ENCODE measurements at places on chromosomes 11 and 22.

DNA sequence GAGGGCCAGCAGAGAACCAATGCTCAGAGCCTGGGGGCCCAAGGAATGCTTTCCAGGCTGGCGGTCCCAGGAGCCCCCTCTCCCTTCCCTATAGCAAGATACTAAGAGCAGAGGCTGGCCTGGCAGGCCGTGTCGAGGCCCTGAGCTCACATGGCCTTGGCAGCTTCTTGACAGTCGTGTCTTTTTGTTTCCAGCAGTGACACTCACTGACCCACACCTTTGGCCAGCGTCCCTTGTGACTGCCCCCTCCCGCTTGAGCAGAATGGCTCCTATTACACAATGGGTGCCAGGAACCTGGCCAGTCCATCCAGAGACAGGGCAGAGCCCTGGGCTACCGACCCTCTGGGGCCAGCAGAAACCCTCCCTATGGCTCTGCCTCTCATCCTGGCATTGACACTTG, 6.4 kb upstream of the CCND1 start:
- no peak for DNase-seq

- no peak for DNase-seq
Observed at GRCh38 chr11:57901278-57901677, 122.4 kb upstream of the OR9Q1 start.

GRCh38 chr11:85137597-85137996, 489.5 kb downstream of the DLG2 start:
- DNase-seq: no peak

DNA sequence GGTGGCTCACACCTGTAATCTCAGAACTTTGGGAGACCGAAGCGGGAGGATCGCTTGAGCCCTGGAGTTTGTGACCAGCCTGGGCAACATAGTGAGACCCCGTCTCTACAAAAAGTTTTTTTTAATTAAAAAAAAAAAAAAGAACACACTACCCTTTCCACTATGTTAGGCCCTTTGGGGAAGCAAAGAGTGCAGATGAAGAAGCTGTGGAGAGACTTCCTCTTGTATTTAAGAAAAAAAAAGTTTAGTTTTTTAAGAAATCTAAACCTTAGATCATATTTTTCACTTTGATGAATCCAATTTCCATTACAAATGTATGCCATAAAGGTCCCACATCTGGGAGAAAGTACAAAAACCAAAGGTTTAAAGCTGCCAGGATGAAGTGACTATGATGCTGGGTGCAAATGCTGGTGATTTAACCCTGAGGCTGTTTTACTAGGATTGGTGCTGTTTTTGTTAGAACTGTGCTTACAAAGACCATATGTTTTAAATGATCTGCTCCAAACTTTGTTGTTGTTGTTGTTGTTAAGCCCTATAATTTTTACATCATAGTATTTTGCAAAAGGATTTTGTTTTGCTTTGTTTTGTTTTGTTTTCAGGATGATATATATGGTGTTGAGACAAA, 28.9 kb upstream of the ACER3 start:
- DNase-seq: no peak

GRCh38 chr11:121459413-121460017, 6.7 kb upstream of the SORL1-AS1 start:
- DNase-seq: no peak

- DNase-seq: no peak
Observed at GRCh38 chr22:23404689-23405365, 175.3 kb downstream of the IGLL1 start.

DNA sequence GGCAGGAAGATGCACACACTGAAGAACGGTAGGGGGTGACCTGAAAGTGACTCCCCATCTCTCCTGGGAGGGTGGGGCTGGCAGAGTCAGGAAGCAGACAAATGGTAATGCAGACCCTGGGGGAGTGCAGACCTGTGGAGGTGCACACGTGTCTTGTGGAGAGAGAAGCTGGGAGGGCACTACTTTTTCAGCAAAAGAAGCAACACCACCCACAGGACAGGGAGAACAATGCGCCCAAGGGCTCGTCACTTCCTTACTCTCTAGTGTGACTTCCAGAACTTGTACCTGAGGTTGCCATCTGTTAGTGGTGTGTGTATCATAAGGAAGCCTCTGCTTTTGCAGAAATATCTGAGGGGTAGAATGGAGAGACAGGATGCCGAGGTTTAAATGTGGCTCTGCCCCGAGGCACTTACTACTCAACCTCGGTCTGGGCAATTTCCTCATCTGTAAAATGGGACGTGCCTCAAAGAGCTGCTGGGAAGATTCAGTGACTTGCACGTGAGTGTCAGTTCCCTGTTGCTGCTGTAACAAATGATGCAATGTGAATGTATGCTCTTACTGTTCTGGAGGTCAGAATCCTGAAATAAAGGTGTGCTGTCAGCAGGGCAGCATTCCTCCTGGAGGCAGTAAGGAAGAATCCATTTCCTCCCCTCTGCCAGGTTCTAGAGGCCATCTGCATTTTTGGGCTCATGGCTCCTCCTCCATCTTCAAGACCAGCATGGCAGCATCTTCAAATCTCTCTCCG, 323.4 kb downstream of the SHANK2 start:
- no peak for DNase-seq

GRCh38 chr11:103749158-103749557, 287.3 kb upstream of the DDI1 start:
- DNase-seq: no peak

GRCh38 chr11:69494851-69495250, 13.4 kb downstream of the LINC01488 start:
- no peak for DNase-seq

DNA sequence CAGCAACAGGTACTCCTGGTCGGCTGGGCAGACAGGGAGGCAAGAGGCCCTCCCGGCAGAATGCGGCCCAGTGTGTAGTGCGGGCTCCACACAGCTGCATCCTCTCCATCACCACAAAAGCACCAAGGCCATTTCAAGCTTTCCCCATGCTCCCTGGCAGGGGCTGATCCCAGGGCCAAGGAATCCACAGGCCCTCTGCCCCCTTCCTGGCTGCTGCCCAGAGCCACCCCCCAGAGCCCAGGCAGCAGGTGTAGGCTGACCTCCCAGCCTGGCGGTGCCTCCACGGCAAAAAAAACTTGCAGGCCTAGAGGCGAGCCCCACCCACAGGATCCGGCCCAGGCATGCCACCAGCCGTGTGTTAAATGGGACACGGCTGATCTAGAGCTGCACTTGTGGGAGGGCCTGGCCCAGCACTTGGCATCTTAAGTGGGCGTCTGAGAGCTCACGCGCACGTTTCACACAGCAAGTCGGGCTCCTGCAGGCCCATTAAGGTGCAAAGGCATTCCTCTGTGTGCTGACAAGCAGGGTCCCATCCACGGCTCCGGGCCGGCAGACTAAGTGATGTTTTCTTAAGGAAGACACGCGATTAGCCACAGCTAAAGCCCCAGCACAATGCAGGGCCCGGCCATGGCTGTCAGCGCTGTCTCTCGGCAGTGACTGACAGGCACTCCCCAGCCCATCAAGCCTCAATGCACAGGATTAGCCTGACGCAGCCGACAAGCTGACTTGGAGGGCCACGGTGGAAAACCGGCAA, 19.8 kb upstream of the GNB1L start:
- DNase-seq: no peak

GRCh38 chr22:40975366-40975765, 24.2 kb downstream of the RBX1 start:
- no peak for DNase-seq

DNA sequence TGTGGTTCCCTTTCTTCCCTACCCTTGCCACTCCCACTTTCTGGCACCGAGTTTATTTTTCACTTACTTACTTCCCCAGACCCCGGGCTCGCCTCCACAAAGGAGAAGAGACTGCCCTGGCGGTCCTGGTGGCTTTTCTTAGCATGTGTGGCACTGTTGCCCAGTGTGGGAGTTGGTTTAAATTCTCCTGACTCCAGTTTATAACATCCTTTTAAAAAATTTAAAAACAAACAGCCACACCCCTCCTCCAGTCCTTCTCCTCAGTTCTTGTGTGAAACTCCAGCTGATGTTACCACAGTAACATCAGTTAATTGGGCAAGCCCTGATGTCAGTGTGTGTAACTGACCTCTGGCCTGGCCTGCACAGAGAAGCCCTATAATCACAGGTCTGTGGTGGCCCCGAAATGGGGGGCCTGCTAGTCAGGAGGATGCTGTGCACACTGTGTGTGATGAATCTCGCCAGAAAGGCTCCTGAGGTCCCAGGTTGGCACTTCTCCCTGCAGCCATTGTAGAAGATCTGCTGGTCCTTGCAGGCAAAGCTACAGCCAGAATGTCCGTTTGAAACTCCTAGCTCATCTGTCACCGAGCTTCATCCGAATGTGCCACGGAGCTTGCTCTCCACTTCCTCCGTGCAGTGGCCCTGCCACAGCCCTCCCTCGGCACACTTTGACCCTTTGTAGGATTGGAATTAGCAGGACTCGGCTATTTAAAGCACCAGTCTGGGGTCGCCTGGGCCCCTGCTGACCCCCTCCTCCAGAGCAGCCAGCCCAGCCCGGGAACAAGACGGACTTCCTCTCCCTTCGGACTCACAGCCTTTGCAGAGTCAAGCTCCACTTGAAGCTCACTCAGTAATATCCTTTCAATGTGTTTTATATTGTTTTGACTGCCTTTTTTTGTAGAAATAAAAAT, 7.6 kb downstream of the YDJC start:
- no peak for DNase-seq

DNA sequence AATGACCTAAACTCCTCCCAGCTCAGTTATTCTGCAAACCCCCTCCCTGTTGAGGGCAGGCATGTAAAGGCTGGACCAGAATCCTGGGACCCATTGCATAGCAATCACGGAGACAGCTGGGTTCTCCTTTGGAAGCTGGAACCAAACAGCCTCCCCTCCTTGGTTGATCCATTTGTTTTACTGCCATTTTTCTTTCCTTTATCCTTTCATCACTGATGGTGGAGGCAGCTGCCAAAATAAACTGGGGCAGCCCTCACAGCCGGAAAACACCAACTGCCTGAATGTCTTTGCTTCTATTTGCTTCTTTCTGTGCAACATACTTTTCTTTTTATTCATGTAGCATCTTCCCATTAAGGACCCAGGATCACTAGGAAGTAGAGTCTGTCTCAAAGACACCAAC, 150.0 kb upstream of the SYT13 start:
- DNase-seq: no peak

DNA sequence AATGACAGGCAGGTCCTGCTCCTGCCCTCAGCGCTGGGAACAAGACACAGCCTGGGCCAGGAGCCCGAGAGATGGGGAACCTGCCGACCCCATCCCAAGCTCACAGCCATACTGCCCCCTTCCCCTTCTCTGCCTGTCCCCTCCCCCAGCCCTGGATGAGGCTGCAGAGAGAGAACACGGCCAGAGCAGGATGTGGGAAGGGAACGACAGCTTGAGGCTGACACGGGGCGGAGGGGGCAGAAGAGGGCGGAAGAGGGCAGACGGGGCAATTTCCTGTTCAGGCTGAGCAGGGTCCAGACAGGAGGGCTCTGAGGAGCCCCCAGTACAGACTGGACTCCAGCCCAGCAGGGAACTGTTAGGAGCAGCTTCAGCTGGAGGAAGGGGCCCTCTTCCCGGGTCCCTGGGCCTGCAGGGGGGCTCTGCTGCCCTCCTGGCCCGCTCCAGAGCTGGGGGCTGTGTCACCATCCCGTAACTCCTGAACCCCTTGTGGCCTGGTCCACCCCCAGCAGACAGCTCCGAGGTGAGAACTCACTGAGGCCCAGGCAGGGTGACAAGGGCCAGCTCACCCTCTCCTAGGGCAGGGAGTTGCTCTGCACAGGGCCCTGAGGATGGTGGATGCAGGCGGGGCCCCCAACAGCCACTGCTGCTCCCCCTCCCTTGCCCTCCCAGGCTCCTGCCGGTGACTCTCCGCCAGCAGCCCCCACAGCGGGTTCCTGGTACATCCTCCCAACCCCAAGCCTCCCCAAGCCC, 5.7 kb downstream of the CTSD start:
- no peak for DNase-seq

DNA sequence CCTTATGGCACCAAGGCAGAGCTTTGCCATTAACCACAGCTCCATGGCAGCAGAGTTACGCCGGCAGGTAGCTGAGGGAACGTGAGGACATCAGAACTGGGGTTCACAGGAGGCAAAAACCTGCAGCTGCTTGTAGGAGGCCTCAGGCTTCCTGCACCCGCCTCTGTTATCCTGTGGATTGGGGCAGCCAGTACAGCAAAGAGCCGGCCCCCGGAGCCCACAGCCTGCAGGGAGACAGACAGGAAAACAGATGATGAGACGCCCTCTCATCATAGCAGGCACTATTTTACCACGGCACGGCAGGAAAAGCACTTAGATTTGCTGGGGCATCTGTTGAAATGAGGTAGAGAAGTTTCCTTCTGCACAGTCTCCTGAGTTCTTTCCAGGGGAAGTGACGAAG, 870.3 kb downstream of the TBC1D22A start:
- no peak for DNase-seq

- DNase-seq: no peak
Observed at GRCh38 chr11:58844361-58845005, at the start of gene GLYATL2. Gene GLYATL2 (minus strand): TSS chr11:58844704. CDS start chr11:58839612, 5,092 bp downstream.

DNA sequence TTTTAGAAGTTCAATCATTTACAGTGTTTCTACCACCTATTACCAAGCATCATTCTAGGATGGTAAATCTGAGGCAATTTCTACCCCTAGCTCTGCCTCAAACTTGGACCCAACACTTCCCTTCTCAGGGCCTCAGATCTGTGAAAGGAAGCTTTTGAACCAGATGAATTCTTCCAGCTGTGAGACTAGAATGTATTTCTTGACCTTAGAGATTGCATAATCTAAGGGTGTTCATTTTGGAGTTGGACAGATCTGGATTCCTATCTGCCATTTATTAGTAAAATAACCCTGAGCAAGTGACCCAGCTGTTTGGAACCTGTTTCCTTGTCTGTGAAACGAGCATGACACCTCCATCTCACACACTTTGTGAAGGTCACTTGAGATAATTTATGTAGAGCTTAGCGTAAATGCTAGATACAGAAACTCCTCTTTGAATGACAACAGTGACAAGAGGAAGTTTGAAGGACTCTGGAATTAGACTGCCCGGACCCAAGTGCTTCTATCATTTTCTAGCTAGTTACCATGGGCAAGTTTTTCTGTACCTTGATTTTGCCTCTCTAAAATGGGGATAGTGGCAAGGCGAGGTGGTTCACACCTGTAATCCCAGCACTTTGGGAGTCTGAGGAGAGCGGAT, 3.8 kb upstream of the INTS5 start:
- no peak for DNase-seq

GRCh38 chr22:44689915-44690524, 12.0 kb upstream of the PRR5 start:
- no peak for DNase-seq

- no peak for DNase-seq
Observed at GRCh38 chr22:28669387-28669786, 10.3 kb downstream of the TTC28 start.

- DNase-seq: no peak
Observed at GRCh38 chr11:121449123-121449522, 3.0 kb upstream of the SORL1 start.

GRCh38 chr11:96748639-96749370, 359.0 kb downstream of the JRKL start:
- no peak for DNase-seq

- peak; percentile 47 for DNase-seq
Observed at GRCh38 chr11:78708388-78708787, 133.7 kb upstream of the NARS2 start.

- DNase-seq: no peak
Observed at GRCh38 chr22:19730198-19730597, 6.9 kb downstream of the GP1BB start.
